Glutamatergic neuron (in vitro differentiated cells): ENCODE measurements at places on chromosomes 5 and 9. TPM values are rescaled to one million over a fixed set of nuclear protein-coding genes. Genes with fewer than 3 reads are reported as not detected.

DNA sequence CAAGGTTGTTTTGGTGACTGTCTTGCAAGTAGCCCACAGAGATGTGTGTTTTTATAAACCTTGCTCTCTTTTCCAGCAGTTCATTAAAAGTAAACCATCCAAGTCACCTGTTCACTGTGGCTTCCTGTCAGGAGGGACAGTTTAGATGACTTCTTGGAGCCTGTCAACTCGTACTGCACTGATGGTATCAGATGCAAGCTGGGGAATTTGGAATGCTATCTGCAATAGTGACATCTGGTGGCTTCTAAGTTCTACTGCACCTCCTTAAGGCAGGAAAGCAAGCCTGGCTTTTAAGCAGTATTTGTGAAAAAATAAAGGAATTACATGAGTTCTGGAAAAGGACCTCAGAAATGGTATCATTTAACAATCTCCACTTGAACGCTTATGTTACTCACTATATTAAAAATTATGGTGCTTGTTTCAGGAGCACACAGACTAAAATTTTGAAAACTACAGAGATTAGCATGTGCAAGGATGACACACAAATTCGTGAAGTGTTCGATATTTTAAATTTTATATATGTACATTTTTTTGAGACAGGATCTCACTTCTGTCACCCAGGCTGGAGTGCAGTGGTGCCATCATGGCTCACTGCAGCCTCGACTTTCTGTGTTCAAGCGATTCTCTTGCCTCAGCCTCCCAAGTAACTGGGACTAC lies 164.0 kb downstream of the TTC39B start:
- no peak for DNase-seq

DNA sequence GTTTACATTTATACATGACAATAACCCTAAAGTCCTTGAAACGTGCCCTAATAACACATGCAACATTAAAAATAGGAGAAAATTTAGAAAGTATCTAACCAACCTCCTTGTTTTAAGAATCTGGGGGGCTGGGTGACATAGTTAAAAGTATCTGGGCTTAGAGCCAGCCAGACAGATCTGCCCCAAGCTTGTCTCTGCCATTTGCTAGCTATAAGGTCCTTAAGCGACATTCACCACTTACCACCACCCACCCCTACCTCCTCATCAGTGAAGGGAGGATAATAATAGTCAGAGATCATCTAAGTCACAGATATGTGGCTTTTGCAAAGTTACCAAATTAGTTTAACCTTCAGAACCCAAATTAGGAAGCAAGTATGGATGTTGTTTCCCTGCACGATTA lies 33.8 kb upstream of the CAST start:
- no peak for DNase-seq

- no peak for DNase-seq
Observed at GRCh38 chr5:51384281-51384840, 1.1 kb downstream of the ISL1 start.

GRCh38 chr5:67015541-67016191 lies 180.9 kb downstream of the CD180 start:
- DNase-seq: no peak

DNA sequence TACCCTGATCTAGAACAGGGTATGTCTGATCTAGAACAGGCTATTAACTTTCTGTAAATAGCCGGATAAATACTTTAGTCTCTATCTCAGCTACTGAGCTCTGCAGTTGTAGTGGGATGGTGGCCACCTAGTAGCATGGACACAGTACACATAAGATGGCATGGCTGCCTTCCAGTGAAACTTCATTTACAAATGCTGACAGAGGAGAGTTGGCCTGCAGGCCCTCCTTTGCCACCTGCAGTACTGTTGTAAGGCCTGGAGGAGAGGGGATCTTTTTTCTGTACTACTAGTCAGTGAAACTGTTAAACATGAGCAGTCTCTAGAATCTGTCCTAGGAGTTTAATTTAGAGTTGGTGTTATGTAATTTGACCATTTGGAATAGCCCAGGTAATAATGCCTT lies 86.0 kb downstream of the TRIO start:
- DNase-seq: no peak

- DNase-seq: no peak
Observed at GRCh38 chr5:65151614-65152013, 330.1 kb downstream of the ADAMTS6 start.

DNA sequence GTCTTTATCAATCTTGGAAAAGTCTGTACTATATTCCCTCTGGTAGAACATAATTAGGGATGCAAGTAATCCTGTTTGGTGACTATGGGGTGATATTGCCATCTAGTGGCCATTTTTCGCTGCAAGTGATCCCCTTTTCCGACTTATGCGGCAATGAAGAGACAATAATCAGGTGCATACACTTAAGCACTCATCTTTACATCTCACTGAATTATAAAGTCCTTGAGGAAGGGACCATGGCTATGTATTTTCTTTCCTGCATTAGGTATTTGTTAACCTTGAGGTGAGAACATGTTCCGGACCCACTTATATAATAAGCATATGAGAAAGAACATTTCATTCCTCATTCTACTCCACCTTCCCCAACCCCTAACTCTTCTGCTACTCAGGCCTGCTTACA lies 19.6 kb upstream of the LIX1 start:
- peak; percentile 65 for DNase-seq

DNA sequence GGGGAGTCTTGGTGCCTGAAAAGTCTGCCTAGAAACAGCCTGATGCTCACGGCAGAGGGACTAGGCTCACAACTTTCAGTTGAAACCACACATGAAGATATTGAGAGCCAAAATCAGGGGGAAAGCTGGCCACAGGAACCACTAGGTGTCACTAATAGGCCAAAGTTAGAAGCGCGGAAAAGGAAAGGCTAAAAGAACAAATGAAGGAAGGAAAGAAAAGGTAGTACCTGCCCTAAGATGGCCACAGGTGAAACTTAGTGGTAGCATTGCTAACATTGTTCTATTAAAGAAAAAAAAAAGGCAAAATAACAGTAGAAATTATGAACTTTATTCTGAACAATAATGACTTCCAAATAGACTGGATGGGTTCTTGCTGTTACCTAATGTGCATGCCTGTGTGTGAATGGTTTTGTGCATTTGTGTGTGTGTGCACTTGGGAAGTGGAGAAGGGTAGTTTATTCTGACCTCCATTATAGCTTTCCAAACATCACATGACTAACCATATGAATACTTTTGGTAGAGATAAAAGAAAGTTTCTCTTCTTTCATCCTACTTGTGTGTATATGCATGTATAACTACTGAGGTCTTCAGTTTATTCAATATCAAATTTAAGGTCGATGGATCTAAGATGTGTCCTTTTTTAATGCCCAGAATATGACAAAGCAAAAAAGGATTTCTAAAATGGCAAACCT lies 2.1 kb upstream of the RFESD start:
- DNase-seq: peak; percentile 20

DNA sequence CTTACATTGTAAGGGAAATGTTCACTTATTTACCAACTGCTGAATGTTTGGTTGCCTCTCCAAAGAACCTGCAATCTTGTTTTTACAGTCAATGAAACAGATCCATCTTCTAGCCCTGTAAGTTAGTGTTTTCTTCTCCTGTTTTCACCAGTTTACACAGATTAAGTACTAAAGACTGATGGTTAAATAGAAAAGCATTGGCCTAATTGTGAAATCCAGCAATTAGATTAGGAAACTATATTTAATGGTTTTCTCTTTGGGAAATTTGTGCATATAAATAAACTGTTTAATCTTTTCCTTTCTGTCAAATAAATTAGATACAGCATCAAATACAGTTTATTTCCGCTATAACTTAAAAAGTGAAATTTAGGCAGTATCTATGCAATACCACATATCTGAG lies 247.9 kb upstream of the MEF2C start:
- no peak for DNase-seq

GRCh38 chr9:133702798-133703590 lies 35.2 kb downstream of the SARDH start:
- peak; percentile 19 for DNase-seq

DNA sequence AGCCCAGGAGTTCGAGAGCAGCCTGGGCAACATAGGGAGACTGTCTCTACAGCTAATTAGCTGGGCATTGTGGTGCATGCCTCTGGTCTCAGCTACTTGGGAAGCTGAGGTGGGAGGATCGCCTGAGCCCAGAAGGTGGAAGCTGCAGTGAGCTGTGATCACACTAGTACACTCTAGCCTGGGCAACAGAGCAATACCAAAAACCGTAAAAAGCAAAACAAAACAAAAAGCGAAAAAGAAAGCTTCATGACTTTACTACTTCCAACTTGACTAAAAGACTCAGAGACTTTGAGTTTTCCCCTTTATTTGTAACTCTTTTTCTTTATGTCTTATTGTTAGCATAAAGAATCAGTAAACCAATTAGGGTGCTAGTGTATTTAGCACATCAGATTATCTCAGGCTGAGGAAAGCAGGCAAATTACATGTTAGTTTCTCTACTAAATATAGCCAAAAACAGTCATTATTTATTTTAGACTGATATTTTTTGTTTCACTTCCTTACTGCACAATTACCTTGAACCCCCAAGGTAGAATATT lies 5.4 kb downstream of the RAD17 start:
- DNase-seq: no peak

- DNase-seq: no peak
Observed at GRCh38 chr5:89435347-89435746, 552.4 kb upstream of the MEF2C start.

DNA sequence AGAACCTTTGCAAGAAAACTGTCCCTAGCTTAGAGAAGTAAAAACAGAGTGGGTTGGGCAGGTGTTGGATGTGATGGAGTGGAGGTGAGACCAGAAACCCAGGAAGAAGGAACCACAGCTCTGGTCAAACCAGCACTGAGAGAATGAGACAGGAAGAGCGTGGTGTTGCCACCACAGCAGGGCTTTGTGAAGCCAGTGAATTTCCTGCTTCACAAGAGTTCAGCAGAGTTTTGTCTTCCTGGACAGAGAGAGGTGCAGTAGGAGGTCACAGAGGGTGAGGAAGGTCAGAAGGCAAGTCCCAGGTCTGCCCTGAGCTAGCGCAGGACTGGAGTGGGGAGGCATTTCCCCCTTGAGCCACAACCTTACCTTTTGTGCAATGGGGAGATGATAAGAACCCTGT lies 2306.2 kb upstream of the ACO1 start:
- no peak for DNase-seq

GRCh38 chr5:36261186-36261585 lies 19.5 kb upstream of the NADK2 start:
- no peak for DNase-seq

DNA sequence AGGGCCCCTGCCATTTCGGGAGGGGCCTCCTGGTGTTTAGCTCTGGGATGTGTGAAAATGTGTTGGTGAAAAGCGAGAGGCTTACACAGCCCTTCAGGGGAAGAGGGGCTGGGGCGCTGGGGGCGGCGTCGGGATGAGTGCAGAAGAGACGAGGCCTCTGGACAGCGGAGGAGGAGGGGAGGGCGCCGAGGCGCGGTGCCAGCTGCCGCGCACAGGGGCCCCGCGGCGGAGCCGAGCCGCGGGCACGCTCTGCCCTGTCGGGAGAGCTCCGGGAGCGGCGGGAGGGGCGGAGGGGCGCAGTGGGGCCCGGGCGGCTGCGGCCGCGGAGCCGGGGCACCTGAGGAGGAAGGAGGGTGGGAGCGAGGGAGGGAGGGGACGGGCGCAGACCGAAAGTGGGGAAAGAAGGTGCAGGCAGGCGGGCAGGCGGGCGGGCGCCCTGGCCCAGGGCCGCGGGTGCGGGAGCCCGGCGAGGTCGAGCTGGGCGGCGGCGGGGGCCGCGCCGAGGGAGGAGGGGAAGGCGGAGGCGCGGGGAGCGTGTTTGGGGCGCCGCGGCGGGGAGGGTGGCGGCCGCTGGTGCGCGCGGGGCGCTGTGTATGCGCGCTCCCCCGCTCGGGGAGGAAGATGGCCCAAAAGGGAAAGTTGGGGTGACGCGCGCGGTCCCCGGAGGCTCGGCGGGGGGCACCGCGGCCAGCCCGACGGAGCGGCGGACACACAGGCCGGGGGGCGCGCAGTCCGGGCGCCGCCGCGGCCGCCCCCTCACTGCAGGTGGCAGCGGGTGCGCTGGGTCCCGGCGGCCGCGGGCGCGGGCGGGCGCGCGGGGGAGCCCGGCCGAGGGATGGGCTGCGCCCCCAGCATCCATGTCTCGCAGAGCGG lies at the start of gene PDE8B:
PDE8B (plus strand) TSS at position 590 of the 873 bp plus-strand sequence; CDS start at position 836, 246 bp downstream.
- DNase-seq: no peak

GRCh38 chr9:130185490-130186031 lies 13.4 kb downstream of the NCS1 start:
- DNase-seq: peak; percentile 35

DNA sequence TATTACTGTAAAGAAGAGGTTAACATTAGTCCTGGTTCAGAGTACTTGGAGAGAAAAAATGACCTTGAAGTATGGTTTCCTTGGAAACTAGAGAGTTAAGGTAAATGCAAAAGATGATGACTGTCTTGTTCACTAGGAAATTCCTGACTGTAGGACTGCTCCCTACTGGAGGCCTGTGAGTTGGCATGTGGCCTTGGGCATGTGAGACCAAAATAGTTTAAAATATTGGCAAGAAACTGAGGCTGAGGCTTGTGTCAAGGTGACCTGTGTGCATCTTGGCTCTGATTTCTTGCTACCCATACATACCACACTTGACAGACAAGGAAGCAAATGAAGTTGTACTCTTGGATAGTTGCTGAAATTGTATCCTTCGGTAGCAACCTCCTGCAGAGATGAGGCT lies 96.5 kb downstream of the TARS1 start:
- DNase-seq: no peak

GRCh38 chr5:39761199-39761950 lies 336.6 kb upstream of the DAB2 start:
- DNase-seq: no peak

DNA sequence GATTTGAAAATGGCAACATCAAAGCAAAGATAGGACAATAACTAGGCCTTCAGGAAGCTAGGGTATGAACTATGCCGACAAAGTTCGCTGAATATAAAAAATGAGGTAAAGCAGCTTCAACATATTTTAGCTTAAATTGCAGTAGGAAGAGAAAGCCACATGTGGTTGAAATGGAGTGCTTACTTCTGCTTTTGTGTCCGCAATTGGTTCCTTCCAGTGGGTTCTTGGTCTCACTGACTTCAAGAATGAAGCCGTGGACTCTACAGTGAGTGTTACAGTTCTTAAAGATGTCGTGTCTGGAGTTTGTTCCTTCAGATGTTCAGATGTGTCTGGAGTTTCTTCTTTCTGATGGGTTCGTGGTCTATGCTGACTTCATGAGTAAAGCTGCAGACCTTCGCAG lies 95.2 kb downstream of the APTX start:
- DNase-seq: no peak

GRCh38 chr5:119336845-119337580 lies 18.8 kb upstream of the TNFAIP8 start:
- no peak for DNase-seq

Gene PCDHGA9
- 5.5 TPM for total RNA-seq

Gene PCDHB2
- 103 TPM for total RNA-seq

Gene IFNA14
- not detected for total RNA-seq

Gene PCSK5
- total RNA-seq: 9.6 TPM

Gene HSD17B3
- total RNA-seq: 2.2 TPM

Gene ENTR1
- total RNA-seq: 61.2 TPM

Gene MTAP
- 48.1 TPM for total RNA-seq

Gene PPIC
- 5.7 TPM for total RNA-seq

Gene C9
- total RNA-seq: not detected

Gene TNC
- 34.5 TPM for total RNA-seq

Gene C9orf152
- not detected for total RNA-seq

Gene CYLC2
- not detected for total RNA-seq
